ENCODE measurements at places on chromosomes 7 and 10. TPM values are rescaled to one million over a fixed set of nuclear protein-coding genes. Genes with fewer than 3 reads are reported as not detected.

The ZNF777 gene
- 18.2 TPM for total RNA-seq

The CFAP69 gene
- not detected for total RNA-seq

The PSMG3 gene
- total RNA-seq, result 58.5 TPM

The ACSM6 gene
- total RNA-seq, result not detected

The PLAC9 gene
- total RNA-seq, result not detected

The TSPAN15 gene
- total RNA-seq, result 1.9 TPM

The CAV1 gene
- total RNA-seq, result 0.17 TPM

The LEP gene
- total RNA-seq, result not detected

The TMEM236 gene
- 0.05 TPM for total RNA-seq

The OR2A12 gene
- not detected for total RNA-seq

Data from activated CD4-positive, alpha-beta T cell treated with anti-CD3 and anti-CD28 coated beads, Interleukin-2, amount 10 ng/mL, durations not matched to agents 24 days and 14 days (primary cell).